GM12891 (cell line): ENCODE measurements at places on chromosomes 2 and 18.

GRCh38 chr18:34956663-34957062 lies 84.5 kb upstream of the MAPRE2 start:
- DNase-seq = no peak

DNA sequence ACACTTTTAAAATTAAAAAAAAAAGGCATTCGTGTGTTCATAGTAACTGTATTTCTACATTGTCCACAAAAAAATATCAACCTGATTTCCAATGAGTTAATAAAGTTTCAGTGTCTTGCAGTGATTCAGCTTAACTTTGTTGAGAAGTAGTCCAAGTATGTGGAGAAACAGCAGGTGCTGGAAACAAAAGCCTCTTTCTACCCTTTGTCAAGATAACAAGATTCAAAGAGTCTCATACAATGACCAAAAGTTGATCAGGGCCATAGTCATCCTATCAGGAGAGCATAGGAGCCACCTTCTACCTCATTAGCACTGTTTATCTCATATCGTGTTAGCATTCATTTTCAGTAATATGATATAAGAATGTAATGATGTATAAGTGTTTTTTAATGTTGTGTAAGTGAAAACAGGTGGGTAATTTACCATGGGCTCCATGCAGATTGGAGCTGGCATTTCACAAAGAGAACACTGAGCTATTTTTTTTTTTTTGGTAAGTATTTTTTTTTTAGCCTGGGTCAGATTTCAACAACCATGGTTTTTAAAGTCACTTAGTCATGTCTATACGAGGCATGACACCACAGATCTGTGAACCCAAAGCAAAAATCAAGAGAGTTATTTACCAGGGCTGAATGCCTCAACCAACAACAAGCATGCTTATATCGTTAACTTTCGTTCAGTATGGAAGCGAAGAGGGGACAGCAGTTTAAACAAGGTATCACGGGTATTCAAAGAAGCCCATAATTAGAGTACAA lies 165.0 kb upstream of the ZNF521 start:
- DNase-seq = no peak

GRCh38 chr2:123928358-123928757 lies 96.7 kb upstream of the CNTNAP5 start:
- DNase-seq = no peak

- no peak for DNase-seq
Observed at GRCh38 chr18:3418083-3418482, 31.9 kb upstream of the TGIF1 start.

- DNase-seq = no peak
Observed at GRCh38 chr18:50388988-50389387, 14.1 kb downstream of the SKA1 start.

GRCh38 chr2:236169741-236170589 lies 1.8 kb upstream of the GBX2 start:
- DNase-seq = no peak

- no peak for DNase-seq
Observed at GRCh38 chr2:117875786-117876185, 61.3 kb downstream of the DDX18 start.

GRCh38 chr2:14297340-14297739 lies 335.2 kb upstream of the LRATD1 start:
- DNase-seq = no peak

DNA sequence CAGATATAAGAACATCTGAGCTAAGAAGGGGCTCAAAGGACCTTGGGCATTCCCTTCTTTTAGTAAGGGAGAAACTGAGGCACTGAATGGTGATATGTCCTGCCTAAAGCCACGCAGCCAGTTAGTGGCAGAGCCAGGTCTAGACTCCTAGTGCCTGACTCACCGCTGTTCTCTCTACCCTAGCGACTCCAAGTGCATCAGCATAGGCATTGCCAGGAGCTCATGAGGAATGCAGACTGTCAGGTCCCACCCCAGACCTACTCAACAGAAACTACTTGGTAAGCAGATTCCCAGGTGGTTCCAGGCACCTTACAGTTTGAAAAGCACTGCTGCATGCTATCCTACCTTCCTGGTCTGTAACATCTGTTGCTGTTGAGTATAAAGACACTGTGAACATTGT lies 158.9 kb downstream of the MSH2 start:
- DNase-seq = no peak

DNA sequence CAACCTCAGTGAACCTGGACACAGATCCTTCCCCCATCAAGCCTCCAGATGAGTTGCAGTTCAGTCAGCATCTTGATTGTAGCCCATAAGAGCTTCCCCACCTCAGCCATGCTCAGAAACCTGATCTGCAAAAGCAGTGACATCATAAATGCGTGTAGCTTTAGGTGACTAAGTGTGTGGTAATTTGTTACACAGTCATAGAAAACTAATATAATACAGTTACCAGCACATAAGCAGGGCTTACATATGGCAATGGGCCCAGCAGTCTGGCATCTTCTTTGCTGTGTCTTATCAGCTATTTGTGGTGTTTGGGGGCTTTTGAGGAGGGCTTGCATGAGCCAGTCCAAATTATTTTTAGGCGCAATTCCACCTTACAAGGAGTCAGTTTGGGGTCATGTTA lies 807.0 kb downstream of the SLC4A3 start:
- no peak for DNase-seq
